IMR-90 (cell line): ENCODE measurements at places on chromosomes 5 and 9. TPM values are rescaled to one million over a fixed set of nuclear protein-coding genes. Genes with fewer than 3 reads are reported as not detected.

DNA sequence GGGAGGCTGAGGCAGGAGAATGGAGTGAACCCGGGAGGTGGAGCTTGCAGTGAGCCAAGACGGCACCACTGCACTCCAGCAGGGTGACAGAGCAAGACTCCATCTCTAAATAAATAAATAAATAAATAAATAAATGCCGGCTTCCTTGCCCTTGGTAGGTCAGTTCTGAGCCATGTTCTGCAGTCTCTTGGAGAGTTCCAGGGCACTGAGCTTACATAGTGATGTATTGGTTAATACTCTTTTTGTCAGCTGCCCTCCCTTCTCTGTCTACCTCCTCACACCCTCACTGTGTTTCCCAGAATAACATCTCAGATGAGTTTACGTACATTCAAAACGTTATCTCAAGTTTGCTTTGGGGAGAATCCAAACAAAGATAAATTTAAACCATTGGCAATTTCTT lies 45.2 kb upstream of the FER start:
- DNase-seq = no peak

GRCh38 chr5:148666353-148666752 lies 12.0 kb upstream of the HTR4 start:
- DNase-seq = peak; percentile 1

DNA sequence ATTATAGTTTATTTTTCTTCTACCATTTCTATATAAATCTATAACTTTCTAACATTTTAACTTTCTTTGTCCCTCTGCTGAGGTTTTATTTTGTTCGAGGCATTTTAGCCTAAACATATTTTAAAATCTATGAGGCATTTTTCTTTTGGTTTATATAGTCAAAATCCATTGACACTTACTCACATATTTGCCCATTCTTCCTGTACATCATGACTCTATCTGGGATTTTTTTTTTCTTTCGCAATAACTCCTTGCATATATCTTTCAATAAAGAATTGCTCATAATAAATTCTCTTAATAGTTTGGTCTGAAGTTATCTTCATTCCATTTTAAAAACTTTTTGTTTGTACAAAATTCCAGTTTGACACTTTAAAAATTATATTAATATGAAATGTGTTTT lies 632.3 kb downstream of the TLE4 start:
- DNase-seq = peak; percentile 69

GRCh38 chr5:15566306-15566705 lies 66.3 kb downstream of the FBXL7 start:
- no peak for DNase-seq

DNA sequence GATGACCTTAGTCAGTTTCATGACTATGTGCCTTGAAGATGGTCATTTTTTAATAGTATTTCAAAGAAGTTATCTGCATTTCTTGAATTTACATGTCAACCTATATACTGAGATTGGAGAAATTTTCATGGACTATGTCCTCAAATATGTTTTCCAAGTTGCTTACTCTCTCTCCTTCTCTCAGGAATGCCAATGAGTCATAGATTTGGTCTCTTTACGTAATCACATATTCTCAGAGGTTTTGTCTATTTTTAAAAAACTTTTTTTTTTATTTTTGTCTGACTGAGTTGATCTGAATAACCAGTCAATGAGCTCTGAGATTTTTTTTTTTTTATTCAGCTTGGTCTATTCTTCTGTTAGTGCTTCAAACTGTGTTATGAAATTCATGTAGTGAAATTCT lies 374.7 kb upstream of the GRIN3A start:
- no peak for DNase-seq

DNA sequence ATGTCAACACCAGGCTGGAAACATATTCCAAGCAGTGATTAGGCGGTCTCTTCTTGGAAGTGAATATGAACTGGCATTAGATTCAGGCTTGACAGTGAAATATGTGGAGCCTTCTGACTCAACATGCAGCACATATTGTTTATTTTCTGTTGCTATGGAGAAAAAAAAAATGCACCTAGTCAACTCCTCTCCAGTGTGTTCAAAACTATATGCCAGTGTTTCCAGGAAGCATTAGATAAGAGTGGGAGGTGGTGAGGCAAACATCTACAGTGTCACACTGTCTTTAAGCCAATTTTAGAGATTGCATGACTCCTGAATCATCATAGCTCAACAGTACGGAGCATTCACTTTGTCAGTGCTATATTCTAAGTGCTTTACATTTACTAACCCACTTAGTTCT lies 117.9 kb downstream of the HCN1 start:
- no peak for DNase-seq

- DNase-seq = no peak
Observed at GRCh38 chr9:3478549-3478953, 47.2 kb downstream of the RFX3 start.

- DNase-seq = no peak
Observed at GRCh38 chr5:36623832-36624231, 17.4 kb downstream of the SLC1A3 start.

- peak; percentile 54 for DNase-seq
Observed at GRCh38 chr9:121721770-121722169, 70.3 kb downstream of the DAB2IP start.

DNA sequence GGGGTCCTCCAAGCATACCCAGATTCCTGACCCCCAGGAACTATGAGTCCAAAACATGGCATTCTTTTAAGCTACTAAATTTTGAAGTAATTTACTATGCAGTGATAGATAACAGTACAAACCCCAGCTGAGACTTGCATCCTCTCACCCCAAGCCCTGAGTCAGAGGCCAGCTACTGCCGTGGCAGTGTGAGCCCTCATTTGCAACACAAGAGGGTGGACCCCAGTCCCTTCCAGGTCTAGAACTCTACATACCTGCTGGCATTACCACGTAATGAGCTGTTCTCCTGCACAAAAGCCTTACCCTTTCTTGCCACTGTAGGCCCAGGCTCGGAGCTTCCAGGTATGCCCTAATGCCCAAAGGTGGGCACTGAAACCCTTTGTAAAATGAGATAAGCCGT lies 108.6 kb upstream of the ERCC6L2 start:
- no peak for DNase-seq

DNA sequence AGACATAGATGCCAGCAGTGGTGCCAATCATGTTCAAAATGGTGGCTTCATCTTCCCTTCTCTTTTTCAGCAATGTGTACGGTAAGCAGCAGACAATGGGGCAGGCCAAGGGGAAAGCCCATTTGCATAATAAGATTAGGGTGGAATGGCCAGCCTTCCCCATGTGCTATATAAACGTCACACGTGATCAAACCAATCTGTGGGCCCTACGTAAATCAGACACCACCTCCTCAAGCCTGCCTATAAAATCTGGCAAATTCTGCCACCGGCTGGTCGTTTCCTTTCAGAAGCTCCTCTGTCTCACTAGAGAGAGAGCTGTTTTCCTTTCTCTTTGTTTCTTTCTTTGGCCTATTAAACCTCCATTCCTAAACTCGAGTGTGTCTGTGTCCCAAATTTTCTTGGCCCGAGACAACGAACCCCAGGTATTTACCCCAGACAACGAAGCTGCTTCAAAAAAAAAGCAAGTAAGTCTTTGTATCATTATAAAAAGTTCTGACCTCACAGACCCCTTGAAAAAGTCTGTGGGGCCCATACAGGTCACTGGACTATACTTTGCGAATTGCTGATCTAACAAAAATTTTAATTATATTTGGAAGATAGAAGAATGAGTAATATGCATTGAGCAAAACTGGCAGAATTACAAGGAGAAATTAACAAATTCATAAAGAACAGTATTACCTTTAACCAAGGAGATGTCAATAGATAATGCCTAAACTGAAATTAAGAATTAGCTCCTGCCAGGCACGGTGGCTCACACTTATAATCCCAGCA lies 15.2 kb downstream of the ZBTB5 start:
- DNase-seq = no peak

GRCh38 chr5:115840873-115841272 lies 492 bp downstream of the ATG12 start:
- no peak for DNase-seq

DNA sequence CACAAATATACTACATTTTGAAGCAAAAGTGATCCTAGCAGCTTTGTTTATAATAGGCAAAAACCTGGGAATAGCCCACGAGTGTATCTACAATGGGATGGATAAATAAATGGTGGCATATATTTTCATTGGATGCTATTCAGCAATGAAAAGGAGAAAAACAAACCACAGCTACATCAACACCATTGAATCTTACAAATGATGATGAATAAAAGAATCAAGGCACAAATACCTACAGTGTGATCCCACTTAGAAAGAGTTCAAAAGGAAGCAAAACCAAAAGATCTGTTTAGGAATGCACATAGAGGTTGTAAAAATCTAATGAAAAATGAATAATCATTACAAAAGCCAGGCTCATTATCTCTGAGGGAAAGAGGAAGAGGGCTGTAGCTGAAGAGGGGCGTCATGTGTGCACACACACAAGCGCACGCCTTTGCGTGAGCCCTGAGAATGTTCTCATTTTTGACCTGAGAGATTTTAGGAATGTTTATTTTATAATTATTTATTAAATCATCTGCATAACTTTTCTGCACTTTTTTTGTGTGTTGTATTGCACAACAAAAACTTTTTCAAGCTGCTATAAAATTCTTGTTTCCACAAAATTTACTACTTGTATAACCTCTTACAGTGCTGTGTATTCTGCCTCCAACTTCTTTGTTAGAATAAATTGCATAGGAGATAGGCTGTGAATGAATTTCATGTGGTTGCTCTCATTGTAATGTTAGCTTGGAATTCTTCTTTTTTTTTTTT lies 5.9 kb upstream of the RHOBTB3 start:
- no peak for DNase-seq

GRCh38 chr5:40909723-40910122 lies 426 bp downstream of the C7 start:
- DNase-seq = peak; percentile 21

- DNase-seq = no peak
Observed at GRCh38 chr9:133402689-133403088, 15.1 kb downstream of the REXO4 start.

DNA sequence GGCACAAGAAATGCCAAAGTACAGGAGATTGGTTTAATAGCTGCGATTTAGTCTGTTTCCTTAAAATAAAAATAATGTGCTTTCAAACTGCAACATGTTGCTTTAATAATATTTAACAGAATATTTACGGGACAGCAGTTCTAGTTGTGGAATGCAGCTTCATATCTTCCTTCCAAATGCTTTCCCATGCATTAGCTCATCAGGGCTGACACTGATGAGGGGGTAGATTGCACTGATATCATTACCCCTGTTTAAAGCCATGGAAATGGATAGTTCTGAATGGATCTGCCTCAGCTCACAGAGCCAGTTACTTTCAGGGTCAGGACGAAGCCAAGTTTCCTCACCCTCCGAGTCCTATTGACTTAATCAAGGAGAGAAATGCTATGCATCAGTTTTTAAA lies 93.2 kb upstream of the OSMR start:
- DNase-seq = no peak

DNA sequence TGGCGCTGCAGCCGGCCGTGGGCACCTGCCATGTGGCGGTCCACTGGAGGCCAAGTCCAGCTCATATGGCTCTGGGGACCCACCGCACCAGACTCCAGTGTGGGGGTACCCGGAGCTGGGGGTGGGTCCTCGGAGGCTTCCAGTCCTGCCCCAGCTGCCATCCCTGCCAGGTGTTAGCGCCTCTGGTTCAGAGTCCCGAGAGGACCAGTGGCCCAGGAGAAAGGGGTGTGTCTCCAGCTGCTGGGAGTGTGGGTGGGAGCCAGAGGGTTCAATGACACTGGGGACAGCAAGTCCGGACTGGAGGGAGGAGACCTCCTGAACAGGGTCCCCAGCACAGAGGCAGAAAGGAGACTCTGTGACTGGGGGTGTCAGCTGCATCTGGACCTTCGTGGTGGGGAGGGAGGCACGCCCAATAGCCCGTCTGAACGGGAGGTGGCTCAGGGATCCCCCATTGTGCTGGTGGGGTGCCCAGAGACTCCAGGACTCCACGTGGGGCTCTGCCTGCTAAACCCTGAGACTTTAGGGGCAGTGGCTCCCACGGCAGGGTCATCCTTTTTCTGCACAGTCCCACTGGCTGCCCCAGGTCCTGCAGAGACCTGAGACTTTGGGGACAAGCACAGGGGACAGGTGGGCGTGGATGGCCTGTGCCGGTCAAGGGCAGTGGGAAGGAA lies 2.4 kb upstream of the AHRR start:
- DNase-seq = no peak

- DNase-seq = no peak
Observed at GRCh38 chr9:112445196-112445595, 41.4 kb upstream of the KIAA1958 start.

DNA sequence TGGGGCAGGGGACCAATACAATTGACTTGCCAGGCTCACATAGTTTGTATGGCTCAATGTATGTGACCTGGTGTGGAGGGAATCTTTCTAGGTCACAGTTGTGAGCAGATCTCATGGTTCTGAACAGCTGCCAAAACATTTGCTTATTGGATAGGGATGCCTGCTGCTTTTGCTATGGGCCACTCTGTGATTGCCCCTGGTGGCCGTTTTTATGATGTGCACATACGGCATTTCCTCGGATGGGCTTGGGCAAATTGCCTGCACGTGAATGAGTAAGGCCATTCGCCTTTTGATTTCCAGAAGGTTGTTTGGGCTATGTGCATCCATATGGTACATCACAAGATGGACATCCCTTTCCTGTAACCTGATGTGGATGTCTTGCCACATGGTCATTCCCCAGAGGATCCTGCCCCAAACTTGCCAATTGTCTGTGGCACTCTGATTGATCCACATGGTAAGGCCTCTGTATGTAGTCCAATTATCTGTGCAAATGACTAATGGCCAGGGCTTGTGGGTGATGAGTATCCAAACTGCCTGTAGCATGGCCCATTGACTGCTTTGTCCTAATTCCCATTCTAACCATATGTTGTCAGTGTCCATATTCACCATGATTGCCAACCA lies 10.7 kb upstream of the SLC22A4 start:
- peak; percentile 78 for DNase-seq

GRCh38 chr5:140176031-140176387 lies 1.0 kb downstream of the CYSTM1 start:
- DNase-seq = no peak

DNA sequence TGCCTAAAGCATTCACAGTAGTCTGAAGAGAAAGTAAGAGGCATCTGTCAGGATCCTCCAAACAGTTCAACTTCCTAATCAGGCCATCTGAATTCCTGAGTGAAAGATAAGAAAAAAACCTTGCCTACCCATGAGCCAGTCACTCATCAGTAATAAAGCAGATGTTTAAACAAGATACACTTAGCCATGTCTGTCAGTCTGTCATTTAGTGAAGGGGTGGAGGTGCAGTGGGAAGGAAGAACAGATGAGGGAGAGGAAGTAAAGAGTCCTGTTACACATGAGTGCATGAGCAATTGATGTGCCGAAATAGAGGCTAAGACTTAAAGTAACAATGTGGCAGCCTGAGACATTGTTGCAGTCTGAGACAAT lies 29.9 kb upstream of the DMRTA1 start:
- no peak for DNase-seq

DNA sequence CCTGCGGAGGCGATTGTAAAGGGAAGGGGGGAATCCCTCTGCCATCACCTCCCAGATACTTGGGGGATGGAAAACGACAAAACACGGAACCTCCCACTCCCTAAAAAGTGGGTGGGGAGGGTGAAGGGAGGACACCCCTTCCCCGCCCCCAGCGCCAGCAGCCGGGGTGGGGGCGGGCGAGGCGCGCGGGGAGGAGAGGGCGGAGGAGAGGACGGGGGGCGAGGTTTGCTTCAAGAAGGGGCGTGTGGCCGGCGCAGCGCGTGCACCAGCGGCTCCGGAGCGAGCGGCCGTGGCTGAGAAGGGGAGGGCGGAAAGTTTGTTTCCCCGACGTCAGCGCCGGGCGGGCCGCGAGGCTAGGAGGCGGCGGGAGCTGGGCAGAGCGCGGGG lies at the start of gene PRRX2:
TSS of gene PRRX2 (plus strand) at position 259 of the 387 bp plus-strand sequence. CDS start 221 bp downstream, outside the sequence.
- DNase-seq = peak; percentile 43

Gene SLC34A1
- not detected in 2 replicates for polyA plus RNA-seq

Gene PSD2
- 0.03 and 0.05 TPM in 2 replicates for polyA plus RNA-seq

Gene ZNG1A
- 11.5 and 12.4 TPM in 2 replicates for polyA plus RNA-seq

Gene ARID3C
- polyA plus RNA-seq = 0.07 TPM in 1 of 2 replicates, not detected in the other

Gene TRIM7
- 1.0 and 1.3 TPM in 2 replicates for polyA plus RNA-seq

Gene OXCT1
- polyA plus RNA-seq = 10.5 and 14.2 TPM in 2 replicates

Gene DNAH5
- 1.7 and 1.9 TPM in 2 replicates for polyA plus RNA-seq
